Muscle of leg (tissue), 16 donors: ENCODE measurements at places on chromosomes 1 and 21. TPM values are rescaled to one million over a fixed set of nuclear protein-coding genes. Genes with fewer than 3 reads are reported as not detected.

The MYBPH gene
- 207 TPM for polyA plus RNA-seq

The USH2A gene
- polyA plus RNA-seq, result 0.09 TPM

The ANGPTL3 gene
- 0.09 TPM for polyA plus RNA-seq

The ARID4B gene
- polyA plus RNA-seq, result 26.5 TPM

The LSS gene
- 35.8 TPM for polyA plus RNA-seq

The DOCK7 gene
- polyA plus RNA-seq, result 36.1 TPM

The ACOT11 gene
- polyA plus RNA-seq, result 3.5 TPM

The MKNK1 gene
- polyA plus RNA-seq, result 29.5 TPM

The ABCA4 gene
- polyA plus RNA-seq, result 0.19 TPM

The CFHR5 gene
- polyA plus RNA-seq, result not detected

The GADD45A gene
- 17.4 TPM for polyA plus RNA-seq

The NECTIN4 gene
- 0.07 TPM for polyA plus RNA-seq

The RCC2 gene
- polyA plus RNA-seq, result 57.4 TPM

The PKNOX1 gene
- 16.7 TPM for polyA plus RNA-seq

The DR1 gene
- 83.8 TPM for polyA plus RNA-seq

The GPR3 gene
- polyA plus RNA-seq, result 0.93 TPM

The PLXNA2 gene
- 29.7 TPM for polyA plus RNA-seq

The RUNX1 gene
- polyA plus RNA-seq, result 4.3 TPM

The PYHIN1 gene
- 0.15 TPM for polyA plus RNA-seq

The FBLIM1 gene
- polyA plus RNA-seq, result 27.5 TPM

The FMO5 gene
- polyA plus RNA-seq, result 1.9 TPM

The RGS5 gene
- 28.7 TPM for polyA plus RNA-seq

The KLF18 gene
- not detected for polyA plus RNA-seq

The BARHL2 gene
- polyA plus RNA-seq, result not detected

The ACTA1 gene
- polyA plus RNA-seq, result 10,579 TPM

The ARMH1 gene
- 2.5 TPM for polyA plus RNA-seq

The NSL1 gene
- polyA plus RNA-seq, result 34.9 TPM

The GJB3 gene
- 0.12 TPM for polyA plus RNA-seq

The SLAMF7 gene
- polyA plus RNA-seq, result 0.22 TPM

The C4BPA gene
- 0.29 TPM for polyA plus RNA-seq

The AMY1B gene
- polyA plus RNA-seq, result 0.13 TPM

The PDC gene
- 0.09 TPM for polyA plus RNA-seq

The FCRL1 gene
- 0.05 TPM for polyA plus RNA-seq

The DNASE2B gene
- polyA plus RNA-seq, result 0.15 TPM

The MAP1LC3C gene
- polyA plus RNA-seq, result 19.3 TPM

The BEST4 gene
- polyA plus RNA-seq, result 0.37 TPM

The RGS2 gene
- polyA plus RNA-seq, result 103 TPM

The NBPF10 gene
- polyA plus RNA-seq, result 1.5 TPM

The KIF17 gene
- polyA plus RNA-seq, result 2.6 TPM
